Type B pancreatic cell (in vitro differentiated cells): ENCODE measurements at places on chromosomes 13 and 19. TPM values are rescaled to one million over a fixed set of nuclear protein-coding genes. Genes with fewer than 3 reads are reported as not detected.

The ZNF850 gene
- 10.4 and 11.3 TPM in 2 replicates for total RNA-seq

The ZNF524 gene
- 13.6 and 23.9 TPM in 2 replicates for total RNA-seq

The SGCG gene
- total RNA-seq: 5.6 and 15.1 TPM in 2 replicates

The LYL1 gene
- 0.19 TPM in 1 of 2 replicates, not detected in the other for total RNA-seq

The CCNA1 gene
- total RNA-seq: 3.5 and 3.7 TPM in 2 replicates

The LRCH1 gene
- 17.4 and 23.0 TPM in 2 replicates for total RNA-seq

The WDR88 gene
- 0.45 TPM in 1 of 2 replicates, not detected in the other for total RNA-seq

The CPB2 gene
- total RNA-seq: 0.19 and 0.31 TPM in 2 replicates

The ZNF566 gene
- 14.1 and 22.1 TPM in 2 replicates for total RNA-seq

The KHSRP gene
- total RNA-seq: 336 and 414 TPM in 2 replicates

The EBI3 gene
- 0.31 and 0.43 TPM in 2 replicates for total RNA-seq

The ZNF628 gene
- 10.3 and 13.2 TPM in 2 replicates for total RNA-seq

The FFAR1 gene
- total RNA-seq: 2.1 and 2.7 TPM in 2 replicates

The CLC gene
- not detected in 2 replicates for total RNA-seq

The UBXN6 gene
- total RNA-seq: 60.8 and 81.5 TPM in 2 replicates

The COG3 gene
- total RNA-seq: 30.4 and 37.2 TPM in 2 replicates

The OR10H2 gene
- not detected in 2 replicates for total RNA-seq

The TNFSF11 gene
- total RNA-seq: 0.50 and 0.65 TPM in 2 replicates

The KLK14 gene
- total RNA-seq: 0.29 and 0.43 TPM in 2 replicates

The TNNT1 gene
- total RNA-seq: 27.6 and 83.1 TPM in 2 replicates

The ZNF527 gene
- total RNA-seq: 6.5 and 8.7 TPM in 2 replicates

The GNA15 gene
- total RNA-seq: 1.6 and 3.9 TPM in 2 replicates

The C1QTNF9B gene
- not detected in 2 replicates for total RNA-seq

The GPR183 gene
- not detected in 2 replicates for total RNA-seq

The CNMD gene
- total RNA-seq: 0.26 and 0.75 TPM in 2 replicates

The KANK3 gene
- 1.6 and 3.1 TPM in 2 replicates for total RNA-seq

The FBXO17 gene
- total RNA-seq: 10.6 and 26.0 TPM in 2 replicates

The XAB2 gene
- total RNA-seq: 38.5 and 46.5 TPM in 2 replicates

The LILRB1 gene
- not detected in 2 replicates for total RNA-seq

The ATXN8OS gene
- not detected in 2 replicates for total RNA-seq

The ITGBL1 gene
- 0.14 TPM in 2 replicates for total RNA-seq

The PDX1 gene
- 7.1 and 16.2 TPM in 2 replicates for total RNA-seq

The IL17D gene
- 1.5 and 6.3 TPM in 2 replicates for total RNA-seq

The ADGRE1 gene
- total RNA-seq: not detected in 2 replicates

The MAST1 gene
- total RNA-seq: 1.9 and 3.5 TPM in 2 replicates

The ZNF582 gene
- total RNA-seq: 3.7 TPM in 2 replicates

The HSD17B14 gene
- 9.4 and 12.9 TPM in 2 replicates for total RNA-seq

The ZIC2 gene
- 0.59 and 129 TPM in 2 replicates for total RNA-seq

The CLEC17A gene
- total RNA-seq: not detected in 2 replicates

The SLC8A2 gene
- total RNA-seq: 1.2 and 1.3 TPM in 2 replicates

The C5AR2 gene
- 0.07 TPM in 1 of 2 replicates, not detected in the other for total RNA-seq

The ARMC6 gene
- total RNA-seq: 28.2 and 34.6 TPM in 2 replicates

The WASF3 gene
- total RNA-seq: 15.2 and 40.2 TPM in 2 replicates

The FGF22 gene
- not detected in 2 replicates for total RNA-seq

The ZNF154 gene
- total RNA-seq: 13.2 and 15.4 TPM in 2 replicates

The PSG3 gene
- not detected in 2 replicates for total RNA-seq

The COL4A2 gene
- total RNA-seq: 38.6 and 145 TPM in 2 replicates

The CYP2A7 gene
- not detected in 2 replicates for total RNA-seq

The ACER1 gene
- not detected in 2 replicates for total RNA-seq

The ZNF439 gene
- 2.1 and 2.5 TPM in 2 replicates for total RNA-seq

The CA11 gene
- 13.8 and 43.3 TPM in 2 replicates for total RNA-seq
